Fibroblast of skin of left quadriceps (primary cell): ENCODE measurements at places on chromosomes 2 and 18.
A peak's percentile ranks its signal among the peaks of the same experiment; 100 is the strongest.

- DNase-seq: no peak
Measured at GRCh38 chr2:40483549-40484243, 31.8 kb upstream of the SLC8A1 start.

GRCh38 chr2:136764452-136765255 lies 691 bp upstream of the THSD7B start:
- no peak for DNase-seq

DNA sequence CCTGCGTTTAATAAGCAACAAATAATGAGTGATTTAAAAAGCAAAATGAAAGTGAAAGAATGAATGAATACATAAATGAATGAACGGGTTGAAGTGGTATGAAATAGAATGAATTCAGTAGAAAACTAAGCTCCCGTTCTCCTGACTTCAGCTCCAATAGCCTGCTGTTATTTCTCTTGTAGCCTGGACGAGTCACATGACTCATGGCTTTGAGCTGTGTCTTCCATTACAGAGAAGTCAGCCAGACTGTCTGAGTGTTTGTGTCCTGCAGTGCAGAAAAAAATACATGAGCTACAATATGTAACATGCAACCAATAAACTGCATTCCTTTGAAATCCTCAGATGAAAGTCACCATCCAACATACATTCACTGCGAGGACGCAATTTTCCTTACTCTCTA lies 21.2 kb downstream of the SCG2 start:
- peak; percentile 52 for DNase-seq

DNA sequence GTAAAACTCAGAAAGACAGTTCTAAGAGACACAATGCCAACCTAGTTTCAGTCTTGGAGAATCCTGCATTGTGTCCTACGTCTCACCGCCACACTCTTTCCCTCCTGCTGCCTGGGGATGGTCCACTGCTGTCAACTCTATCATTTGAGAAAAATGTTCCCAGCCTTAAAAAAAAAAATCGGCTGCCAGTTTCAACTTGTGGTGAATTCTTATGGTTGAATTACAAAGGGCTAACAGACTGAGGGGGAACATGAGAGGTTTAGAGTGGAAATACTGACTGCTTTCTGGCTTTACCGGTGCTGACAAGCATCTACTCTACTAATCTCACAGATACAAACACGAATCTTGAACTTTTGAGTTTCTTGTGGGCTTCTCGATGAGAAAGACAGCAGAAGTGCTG lies 74.0 kb downstream of the NAB1 start:
- DNase-seq: no peak

- no peak for DNase-seq
Measured at GRCh38 chr2:231299267-231299666, 96.2 kb upstream of the B3GNT7 start.

DNA sequence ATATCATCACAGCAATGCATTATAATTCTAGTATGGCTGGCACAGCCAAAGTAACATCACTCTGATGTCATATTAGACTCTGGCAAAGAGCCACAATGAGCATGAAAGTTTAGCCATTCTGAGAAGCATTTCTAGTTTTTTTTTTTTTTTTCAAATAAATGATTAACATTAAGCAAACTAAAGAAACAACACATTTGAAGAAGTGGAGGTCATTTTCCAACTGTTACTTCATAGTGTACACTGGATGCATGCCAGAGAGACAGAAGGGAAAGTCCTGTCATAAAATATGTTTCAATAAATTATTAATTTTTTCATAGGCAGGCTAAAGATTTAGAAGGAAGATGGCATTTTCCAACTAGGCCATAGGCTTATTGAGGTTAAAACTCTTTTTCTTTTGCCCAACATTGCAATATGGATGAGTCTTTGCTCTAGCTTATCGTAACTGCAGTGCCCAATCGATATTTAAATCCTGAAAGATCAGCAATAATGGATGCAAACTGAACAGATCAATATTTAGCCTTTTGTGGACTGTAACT lies 1630.4 kb upstream of the ACVR2A start:
- DNase-seq: no peak

DNA sequence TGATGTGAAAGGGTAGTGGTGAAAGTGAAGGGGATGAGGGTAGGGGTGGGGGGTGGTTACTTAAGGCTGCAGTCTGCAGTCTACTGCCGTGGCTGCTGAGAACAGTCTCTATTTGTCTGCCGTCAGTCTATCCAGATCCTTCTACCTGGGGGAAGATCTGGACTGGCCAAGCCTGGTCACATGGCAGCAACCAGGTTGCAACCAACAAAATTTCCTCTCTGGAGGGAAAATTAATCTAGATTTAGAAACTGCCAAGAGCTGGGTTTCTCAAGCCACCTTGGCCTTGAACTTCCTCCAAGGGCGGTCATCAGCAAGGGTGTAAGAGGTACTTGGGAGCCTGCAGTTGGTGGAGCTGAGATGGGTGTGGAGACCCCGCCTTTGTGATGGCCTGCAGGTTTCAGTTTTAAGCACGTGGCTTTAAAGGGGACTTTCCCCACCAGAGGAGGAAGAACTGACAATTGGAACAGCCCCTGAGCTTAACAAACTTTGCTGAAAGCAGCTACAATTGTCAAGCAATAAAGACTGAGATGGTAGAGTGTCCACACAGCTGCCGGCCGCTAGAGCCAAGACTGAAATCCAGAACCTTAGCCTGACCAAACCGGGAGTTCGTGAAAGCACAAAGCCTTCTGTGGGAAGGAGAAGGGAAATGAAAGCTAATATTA lies 31.4 kb upstream of the KCMF1 start:
- no peak for DNase-seq

DNA sequence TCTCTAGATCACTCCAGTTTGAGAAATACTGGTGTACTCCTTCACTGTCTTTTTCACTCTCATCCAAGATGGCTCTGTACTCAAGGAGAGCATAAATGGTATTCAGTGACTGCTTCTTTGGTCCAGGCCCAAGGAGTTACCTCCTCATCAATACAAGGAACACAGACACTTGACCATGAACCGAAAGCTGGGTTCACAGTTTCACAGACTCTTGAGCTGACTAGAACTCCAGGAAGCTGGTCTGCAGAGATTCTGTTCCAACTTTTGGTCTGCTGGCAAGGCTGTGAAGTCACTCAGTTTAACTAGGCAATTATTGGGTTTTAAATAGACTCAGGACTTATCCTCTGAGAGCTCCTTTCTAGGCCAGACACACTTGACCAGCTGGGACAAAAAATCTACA lies 7.4 kb upstream of the IGFBP5 start:
- no peak for DNase-seq

DNA sequence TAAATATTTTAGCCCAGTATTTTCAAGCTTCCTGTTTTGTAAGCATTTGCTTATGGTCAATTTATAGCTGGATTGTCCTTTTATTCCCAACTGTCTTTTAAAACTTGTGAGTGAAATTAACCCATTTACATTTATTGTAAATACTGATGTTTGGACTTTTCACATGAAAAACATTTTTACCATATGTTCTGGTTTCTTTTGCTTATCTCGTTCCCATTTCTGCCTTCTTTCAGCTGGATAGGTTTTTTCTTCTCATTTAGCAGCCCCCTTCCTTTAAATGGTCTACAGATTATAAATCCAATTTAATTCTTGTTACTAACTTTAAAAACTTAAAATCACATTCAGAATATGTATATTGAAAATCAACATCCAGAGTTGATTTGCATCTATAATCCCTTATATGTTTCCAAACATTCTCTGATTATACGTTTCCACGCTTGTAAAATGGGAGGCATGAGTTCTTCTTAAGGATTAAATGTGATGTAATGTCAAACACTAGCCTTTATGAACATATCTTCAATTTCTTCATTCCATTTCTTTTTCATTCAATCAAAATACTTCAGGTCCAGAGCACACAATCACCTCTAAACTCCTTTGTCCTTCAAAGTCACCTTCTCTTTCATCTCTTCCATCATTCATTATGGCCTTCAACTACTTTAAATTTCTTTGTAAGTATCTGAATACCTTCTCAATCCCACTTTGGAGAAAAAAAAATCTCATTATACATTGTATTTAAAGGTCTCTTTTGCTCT lies 1.1 kb upstream of the KDM3A start:
- no peak for DNase-seq

DNA sequence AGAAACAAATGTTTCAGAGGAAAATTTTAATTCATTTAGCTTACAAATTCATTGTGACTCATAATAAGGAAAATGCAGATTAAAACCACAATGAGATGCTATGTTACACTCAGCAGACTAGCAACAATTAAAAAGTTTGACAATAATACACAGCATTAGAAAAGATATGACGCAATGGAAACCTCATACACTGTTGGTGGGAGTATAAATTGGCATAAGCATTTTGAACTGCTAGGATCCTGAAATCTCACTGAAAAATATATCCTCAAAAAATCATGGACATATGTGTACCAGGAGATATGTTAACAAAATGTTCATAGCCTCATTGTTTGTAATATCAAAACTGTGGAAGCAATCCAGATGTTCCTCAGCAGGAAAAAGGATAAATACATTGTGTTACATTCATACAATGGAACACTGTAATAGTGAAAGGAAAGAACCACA lies 13.7 kb downstream of the CALCRL start:
- DNase-seq: peak; percentile 74

GRCh38 chr2:33782395-33783230 lies 183.5 kb upstream of the FAM98A start:
- DNase-seq: no peak

DNA sequence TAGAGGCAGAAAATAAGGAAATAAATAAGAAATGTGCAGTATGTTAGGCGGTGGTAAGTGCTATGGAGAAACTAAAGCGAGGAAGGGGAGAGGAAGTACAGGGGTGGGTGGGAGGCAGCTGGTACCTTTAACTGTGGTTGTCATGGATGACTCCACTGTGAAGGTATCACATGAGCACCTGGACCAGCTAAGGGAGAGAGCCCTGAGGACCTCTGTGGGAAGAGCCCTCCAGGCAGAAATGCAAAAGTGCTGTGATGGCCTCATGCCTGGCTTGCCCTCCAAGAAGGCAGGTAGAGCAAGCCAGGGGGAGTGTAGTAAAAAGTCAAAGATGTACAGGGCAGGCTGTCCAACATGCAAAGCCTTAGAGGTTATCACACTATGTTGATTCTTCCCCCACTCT lies 17.9 kb downstream of the LYPD6 start:
- DNase-seq: no peak

DNA sequence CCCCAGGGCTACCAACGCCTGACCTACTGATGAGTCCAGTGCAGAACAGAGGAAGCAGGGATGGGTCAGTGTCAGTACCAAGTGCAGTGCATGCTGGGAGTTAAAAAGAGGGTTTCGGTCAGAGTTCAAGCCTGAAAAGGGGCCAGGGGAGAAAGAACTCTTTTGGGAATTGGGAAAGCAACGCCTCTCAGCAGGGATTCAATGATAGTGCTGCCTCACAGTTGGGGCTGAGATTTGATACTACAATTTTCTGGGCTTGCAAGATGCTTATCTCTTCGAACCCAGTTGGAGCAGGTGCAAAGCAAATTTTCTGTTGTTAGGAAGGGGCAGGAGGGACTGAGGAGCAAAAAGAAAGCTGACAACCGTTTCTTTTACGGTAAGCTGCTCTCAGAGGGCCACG lies 82.6 kb downstream of the CERKL start:
- no peak for DNase-seq

DNA sequence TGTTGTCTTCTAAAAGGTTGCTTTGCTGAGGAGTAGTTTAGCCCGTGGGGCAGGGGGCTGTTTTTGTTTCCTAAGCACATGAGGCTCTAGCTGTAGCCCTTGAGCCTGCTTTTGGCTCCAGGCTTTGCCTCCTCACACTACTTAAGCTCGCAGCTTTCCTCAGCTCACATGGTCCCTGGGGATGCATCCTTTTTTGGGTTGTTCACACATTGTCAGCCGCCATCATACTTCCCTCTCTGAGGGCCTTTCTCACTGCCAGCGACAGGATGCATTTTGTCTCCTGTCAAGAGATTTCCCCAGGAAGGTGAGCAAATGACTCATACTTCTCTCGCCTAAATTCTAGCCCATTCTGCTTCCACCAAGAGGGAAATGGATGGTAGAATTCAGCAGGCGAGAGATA lies 279.5 kb upstream of the PKDCC start:
- no peak for DNase-seq

DNA sequence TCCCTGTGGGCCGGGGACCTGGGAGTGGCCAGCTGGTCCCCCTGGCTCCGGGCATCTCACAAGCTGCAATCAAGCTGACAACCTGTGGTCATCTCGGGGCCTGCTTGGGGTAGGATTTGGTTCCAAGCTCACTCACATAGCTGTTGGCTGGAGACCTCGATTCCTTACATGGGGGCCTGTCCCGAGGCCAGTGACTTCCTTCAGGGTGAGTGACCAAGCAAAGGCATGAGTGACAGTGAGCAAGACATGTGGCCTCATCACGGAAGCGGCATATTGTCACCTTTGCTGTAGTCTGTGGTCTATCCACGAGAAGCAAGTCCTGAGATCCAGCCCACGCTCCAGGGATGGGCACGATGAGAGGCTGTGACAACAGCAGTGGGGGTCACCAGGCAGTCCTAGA lies 131.4 kb upstream of the ID2 start:
- no peak for DNase-seq

DNA sequence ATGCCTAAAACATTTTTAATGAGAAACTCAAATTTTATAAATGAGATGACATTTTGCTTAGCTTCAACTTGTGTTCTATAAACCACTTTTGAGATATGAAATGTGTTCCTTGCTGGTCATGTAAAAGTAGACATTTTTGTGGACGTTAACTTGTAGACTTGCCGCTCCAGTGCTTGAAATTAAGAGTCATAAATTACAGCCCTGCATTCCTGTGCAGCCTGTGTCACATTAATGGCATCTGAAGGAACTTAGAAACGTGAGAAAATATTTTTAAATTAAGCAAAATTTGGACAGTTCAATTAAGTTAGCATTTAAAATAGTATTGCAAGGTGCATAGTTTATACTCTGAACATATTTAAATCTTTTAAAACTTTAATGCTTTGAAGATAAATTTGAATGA lies 98.3 kb upstream of the LDLRAD4 start:
- DNase-seq: no peak

- no peak for DNase-seq
Measured at GRCh38 chr2:185161701-185162100, 563.4 kb downstream of the ZNF804A start.

DNA sequence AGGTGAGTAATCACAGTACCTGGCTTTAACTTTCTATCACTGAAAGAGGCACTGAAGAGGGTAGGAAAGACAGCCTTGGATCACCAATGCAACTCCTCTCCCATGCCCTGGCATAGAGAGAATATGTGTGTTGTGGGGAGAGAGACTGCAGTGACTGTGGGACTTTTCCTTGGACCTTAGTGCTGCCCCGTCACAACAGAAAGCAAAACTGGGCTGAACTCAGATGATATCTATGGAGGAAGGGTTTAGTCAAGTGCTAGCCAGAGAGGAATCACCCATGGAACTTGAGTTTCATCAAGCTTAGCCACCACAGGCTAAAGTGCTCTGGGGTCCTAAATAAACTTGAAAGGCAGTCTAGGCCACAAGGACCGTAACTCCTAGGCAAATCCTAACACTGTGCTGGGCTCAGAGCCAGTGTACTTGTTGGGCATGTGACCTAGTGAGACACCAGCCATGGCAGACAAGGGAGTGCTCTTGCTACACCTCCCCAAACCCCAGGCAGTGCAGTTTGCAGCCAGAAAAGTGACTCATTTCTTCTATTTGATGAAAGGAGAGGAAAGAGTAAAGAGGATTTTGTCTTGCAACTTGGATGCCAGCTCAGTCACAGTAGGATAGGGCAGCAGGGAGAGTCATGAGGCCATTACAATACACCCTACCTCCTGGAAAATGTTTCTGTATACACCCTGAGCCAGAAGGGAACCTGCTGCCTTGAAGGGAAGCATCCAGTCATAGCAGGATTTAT lies 105.8 kb upstream of the SPOPL start:
- DNase-seq: no peak
